ENCODE measurements at places on chromosomes 11 and 22.

- no peak for DNase-seq
Measured at GRCh38 chr11:128357073-128357472, 230.3 kb downstream of the ETS1 start.

- DNase-seq, result no peak
Measured at GRCh38 chr11:27209562-27210005, 153.4 kb downstream of the CCDC34 start.

DNA sequence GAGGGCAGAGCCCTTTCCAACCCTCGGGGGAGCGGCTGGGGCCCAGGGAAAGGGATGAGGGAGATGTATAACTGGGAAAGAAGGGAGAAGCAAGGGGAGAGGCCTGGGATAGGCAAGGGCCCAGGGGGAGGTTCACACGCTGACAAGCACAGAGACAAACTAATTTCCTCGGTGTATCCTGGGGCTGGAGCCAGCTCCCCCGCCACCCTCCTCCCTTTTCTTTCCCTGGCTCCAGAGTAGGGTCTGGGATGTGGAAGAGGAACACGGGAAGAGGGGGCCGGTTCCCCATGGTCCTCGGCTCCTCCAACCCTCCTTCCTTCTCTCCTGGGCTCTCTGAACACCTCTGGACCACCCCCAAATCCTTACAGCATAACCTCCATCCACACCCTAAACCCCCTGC is 6.9 kb downstream of the CLCF1 start:
- no peak for DNase-seq

DNA sequence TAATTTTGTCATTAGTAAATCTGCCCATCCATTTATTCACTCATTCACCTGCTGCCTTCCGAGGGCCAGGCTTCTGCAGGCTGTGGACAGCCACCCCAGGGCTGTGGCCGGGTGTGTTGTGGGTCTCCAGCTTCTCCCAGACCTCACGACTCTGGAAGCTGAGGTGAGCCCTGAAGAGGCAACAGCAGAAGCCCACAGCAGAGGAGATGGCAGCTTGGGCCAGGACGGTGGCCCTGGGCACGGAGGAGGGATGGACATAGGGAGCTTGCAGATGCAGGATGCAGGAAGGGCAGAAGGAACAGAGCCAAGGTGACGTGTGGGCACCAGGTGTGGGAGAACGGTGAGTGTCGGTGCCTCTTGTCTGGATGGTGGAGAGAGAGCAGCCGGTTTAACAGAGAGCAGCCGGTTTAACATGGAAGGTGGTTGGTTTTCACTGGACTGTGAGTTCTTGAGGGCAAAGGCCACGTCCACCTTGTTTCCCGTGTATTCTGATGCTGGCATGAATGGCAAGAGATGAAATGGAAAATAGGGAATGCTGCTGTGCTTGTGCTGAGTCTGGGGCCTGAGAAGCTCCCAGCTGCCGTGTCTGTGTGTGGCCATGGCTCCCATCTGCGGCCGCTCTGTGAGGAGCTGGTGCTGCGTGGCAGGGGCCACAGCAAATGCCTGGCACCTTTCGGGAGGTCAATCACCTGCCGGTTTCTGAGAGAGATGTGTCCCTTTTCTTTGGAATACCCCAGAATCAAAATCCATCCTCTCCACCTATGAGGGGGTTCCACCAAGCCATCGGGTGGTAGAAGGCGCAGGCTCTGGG is 669.9 kb downstream of the BRD1 start:
- no peak for DNase-seq

DNA sequence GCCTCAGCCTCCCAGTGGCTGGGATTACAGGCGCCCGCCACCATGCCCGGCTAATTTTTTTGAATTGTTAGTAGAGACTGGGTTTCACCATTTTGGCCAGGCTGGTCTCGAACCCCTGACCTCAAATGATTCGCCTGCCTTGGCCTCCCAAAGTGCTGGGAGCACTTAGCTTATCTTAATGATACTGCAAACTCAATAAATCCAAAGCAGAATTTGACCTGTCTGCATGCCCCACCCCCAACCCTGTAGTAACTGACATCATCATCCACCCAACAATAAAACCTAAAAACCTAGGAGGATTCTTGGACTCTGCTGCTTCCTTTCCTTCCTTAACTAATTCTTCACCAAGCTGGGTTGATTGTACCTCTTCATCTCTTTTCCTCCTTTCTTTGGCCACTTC is 6.3 kb upstream of the ADSL start:
- no peak for DNase-seq

DNA sequence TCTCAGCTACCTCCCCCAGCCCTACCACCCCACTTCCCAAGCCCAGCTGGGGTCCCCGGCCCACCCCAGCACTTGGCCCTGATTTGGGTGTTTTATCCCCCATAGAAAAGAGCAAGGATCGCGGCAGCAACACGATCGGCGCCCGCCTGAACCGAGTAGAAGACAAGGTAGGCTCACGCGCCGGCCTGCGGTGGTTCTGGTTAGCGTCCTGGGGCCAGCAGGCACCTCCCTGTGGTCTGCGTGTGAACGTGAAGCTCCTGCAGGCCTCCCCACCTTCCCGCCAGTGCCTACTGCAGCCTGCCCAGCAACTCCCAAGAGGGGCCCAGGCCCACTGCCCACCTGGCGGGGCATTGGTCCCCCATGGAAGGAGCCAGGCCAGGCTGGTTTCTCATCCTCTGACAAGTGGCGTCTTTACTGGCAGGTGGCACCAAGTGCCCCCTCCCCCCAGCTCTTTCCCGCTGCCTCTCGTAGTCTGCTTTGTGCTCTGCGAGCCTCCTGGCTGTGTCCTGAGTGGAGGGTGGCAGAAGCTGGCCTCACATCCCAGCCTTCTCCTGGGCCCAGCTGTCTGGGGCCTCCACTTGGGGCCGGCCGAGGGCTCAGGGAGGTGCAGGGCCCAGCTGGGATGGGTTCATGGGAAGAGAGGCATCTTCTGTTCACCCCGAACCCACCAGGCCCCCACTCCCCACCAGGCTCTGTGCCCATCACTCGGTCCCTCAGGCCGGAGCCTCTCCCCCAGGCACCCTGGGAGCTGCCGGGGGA is 78.3 kb upstream of the KCNQ1OT1 start:
- peak; percentile 64 for DNase-seq

DNA sequence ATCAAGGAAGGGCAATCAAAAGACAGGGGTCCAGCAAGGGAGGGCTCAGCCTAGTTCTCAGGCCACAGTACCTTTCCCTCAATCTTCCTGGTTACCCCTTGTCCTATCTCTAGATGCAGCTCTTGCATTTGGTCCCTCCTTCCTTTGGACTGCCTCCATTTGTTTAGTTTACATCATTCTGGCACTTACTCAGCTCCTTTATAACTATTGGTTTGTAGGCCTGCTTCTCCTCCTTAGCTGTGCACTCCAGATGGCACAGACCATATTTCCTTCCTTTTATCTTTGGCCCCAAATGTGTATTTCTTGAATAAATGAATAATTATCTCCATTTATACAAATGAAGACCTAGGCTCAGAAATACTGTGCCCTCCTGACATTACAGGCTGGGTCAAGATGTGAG is 92.3 kb upstream of the AMOTL1 start:
- no peak for DNase-seq

- no peak for DNase-seq
Measured at GRCh38 chr11:69799582-69799981, 19.6 kb downstream of the FGF3 start.

- DNase-seq, result no peak
Measured at GRCh38 chr11:45857961-45858474, 10.7 kb downstream of the CRY2 start.

- no peak for DNase-seq
Measured at GRCh38 chr22:46082633-46083032, 67.7 kb upstream of the PPARA start.

Data from MM.1S (cell line).